ENCODE measurements at places on chromosomes 3 and 15. TPM values are rescaled to one million over a fixed set of nuclear protein-coding genes. Genes with fewer than 3 reads are reported as not detected.

DNA sequence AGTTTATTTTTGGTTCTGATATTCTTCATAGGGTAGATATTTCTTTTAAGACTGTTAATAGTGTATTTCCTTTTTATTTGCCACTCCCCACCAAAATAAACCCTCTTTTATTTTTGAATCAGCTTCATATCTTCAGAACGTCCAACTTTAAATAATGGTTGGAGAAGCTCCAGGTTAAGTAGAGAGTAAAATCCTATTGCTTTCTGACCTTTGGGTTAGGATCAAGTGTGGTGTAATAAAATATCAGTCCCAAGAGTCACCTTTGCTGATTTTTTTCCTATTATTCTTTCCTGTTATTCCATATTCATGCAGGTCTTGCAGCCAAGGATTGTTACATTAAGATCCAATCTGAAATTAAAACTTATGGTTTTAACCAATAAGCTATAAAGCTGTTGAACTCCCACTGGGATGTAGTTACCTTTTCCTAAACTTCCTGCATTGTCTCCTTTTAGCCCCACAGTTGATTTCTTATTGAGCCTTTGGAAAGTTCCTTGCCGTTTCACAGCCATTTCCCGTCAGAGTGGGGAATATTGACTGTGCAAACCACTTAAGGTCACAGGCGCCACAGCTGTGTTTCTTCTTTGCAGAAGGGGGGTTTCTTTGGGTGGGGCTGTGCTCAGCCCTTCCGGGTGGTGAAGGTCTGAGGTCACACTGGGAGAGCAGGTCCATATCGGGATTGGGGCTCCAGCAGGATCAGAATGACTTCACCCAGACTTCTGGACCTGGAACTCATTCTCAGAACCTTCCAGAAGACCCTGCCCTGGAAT lies 287.3 kb upstream of the CTDSPL start:
- DNase-seq = no peak

- DNase-seq = no peak
These were observed 8.9 kb downstream of the DNAAF4 start for GRCh38 chr15:55499151-55499550.

Gene KLHL40
- total RNA-seq = not detected

Gene LINGO1
- total RNA-seq = not detected

Gene SAMMSON
- total RNA-seq = not detected
